ENCODE measurements at places on chromosomes 16 and 17.

DNA sequence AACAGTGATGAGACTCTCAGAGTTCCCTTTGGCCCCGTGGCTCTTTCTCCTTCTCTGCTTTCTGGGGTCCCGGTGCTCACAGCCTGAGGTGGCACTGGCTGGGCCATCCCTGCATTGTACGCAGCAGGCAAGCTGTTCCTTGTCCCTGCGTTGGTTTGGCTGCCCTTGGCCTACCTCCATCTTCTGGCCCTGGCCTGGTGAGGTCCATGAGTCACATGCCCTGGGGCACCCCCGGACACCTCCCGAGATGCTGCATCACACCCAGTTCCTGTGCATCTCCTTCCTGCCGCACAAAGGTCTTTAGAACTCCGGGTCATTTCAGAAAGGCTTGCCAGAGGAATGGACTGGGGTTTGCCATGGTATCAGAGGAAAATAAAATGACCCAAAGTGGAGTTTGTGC lies 9.5 kb downstream of the SULT1A2 start:
- DNase-seq, result no peak

DNA sequence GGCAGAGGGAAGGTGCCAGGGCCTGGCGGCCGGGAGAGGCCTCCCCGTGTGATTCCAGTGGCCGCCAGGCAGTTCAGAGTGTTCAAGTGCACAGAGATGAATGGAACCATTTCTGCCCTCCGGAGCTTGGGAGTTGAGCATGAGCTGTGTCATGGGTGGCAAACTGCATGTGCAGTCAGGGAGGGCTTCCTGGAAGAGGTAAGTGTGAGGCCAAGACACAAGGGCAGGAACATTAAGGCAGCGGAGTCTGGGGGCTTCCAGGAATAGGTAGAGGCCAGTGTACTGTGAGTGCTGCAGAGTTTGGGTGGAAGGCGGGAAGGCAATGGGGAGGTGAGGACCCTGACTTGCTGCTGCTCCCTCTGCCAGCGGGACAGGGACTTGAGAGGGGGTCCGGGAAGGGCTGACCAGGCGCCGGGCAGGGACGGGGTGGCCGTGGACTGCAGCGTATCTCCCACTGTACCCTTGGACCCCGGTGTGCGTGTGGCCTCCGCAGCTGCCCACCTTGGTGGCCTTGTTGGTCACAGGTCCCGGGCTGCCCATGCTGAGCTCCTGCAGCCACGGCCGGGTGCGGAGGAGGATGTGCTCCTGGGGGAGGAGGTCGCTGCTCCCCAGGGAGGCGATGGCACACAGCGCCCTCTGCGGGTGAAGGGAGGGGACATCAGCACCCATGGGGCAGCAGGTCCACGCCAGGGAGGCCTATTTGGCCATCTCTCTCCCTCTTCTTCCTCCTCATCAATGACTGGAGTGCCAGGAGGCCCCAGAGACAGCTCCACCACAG lies 7.5 kb upstream of the CEP131 start:
- no peak for DNase-seq

DNA sequence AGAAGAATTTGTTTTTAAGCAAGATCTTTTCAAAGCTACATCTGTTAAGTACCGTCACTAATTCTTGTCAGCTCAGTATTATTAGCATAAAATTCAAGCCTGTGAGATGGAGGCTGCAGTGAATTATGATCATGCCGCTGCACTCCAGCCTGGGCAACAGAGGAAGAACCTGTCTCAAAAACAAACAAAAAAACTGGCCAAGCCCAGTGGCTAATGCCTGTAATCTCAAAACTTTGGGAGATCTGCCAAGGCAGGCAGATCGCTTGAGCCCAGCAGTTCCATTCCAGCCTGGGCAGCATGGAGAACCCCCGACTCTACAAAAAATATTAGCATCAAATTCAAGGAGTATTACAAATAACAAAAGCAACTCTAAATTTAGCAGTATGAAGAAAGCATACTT lies 88.0 kb downstream of the STXBP4 start:
- no peak for DNase-seq

- peak; percentile 42 for DNase-seq
These were observed 1.0 kb downstream of the GDE1 start for GRCh38 chr16:19520861-19521331.

DNA sequence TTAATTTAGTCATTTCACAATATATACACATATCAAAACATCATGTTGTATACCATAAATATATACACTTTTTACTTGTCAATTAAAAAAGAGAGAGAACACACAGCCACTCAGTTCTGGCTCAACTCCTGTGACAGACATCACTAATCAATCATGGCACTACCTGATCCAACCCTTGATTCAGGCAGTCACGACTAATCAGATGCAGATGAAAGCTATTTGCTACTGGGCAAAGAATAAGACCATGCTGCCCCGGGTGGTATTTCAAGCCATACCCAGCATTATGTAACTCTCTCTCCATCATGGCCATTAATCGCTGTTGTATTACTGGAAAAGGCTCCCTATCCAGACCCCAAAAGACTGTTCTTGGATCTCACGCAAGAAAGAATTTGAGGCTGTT lies 345.7 kb downstream of the HAPSTR1 start:
- DNase-seq, result peak; percentile 5

DNA sequence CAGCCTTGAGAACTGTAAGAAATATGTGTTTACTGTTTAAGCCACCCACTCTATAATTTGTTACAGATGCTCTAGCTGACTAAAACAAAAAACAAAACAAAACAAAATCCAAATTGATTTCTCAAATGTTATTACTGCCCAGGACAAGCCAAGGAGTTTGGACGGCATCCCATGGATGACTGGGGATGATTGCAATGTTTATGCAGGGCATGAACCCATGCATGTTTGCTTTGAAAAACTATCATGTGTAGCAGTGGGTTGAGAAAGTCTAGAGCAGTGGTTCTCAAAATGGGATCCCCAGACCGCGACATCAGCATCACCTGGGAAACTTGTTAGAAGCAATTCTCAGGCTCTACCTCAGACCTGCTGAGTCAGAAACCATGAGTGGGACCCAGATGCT lies 223.2 kb upstream of the PSMD7 start:
- no peak for DNase-seq

DNA sequence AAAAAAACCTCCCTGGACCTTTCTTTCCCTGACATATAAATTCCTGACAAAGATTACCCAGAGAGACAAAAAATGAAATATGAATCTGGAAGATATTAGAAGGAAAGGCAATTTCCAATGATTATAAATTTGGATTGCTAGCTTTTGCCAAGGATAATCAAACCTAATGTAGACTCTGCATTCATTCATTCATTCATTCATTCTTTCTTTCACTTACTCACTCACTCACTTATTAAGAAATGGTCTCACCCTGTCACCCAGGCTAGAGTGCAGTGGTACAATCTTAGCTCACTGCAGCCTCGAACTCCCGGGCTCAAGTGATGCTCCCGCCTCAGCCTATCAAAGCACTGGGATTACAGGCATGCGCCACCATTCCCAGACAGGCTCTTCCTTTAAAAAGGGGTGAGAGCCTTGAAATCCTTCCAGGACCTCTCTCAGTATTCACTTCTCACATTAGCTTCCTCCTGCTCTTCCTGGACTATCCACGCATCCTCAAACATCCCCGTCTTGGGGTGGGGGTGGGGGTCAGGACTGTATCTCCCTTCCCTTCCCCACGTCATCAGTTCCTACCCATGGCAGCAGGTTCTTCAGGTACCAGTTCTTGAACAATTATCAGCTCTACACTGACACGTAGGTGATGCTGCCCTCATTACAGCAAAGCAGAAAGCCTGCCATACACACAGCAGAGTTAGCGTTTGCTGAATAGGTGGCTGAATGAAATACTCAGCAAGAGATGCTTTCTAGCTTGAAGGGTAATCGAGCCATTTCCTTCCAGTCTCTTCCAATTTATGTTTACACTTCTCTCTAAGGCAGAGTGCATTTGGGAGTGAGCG lies 19.8 kb downstream of the PRPSAP1 start:
- DNase-seq, result no peak

- DNase-seq, result no peak
These were observed 124.5 kb downstream of the PRKCB start for GRCh38 chr16:23960081-23960885.

DNA sequence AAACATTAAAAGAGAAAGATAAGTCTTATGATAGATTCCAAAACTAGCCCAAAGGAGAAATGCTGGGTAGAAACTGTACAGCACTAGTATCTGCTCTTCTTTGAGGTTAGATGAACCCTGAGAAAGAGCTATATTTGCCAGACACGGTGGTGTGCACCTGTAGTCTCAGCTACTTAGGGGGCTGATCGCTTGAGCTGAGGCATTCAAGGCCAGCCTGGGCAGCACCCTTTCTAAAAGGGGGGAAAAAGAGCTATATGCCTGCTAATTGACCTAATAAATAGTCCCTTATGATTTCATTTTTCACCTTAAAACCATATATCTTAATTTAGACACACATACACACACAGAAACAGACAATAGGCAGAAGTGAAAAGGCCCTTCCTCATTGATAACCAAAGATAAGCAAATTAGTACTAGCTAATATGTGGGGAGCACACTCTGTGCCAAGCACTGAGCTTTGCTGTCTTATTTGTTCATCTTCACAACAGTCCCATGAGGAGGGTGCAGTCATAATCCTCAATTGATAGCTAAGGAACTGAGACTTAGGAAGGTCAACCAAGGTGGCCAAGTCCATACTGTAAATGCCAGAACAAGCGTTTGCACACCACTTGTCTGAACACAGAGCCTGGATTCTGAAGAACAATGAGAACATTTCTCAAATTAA lies 56.6 kb upstream of the NLK start:
- no peak for DNase-seq

- DNase-seq, result no peak
These were observed 670 bp upstream of the CTF1 start for GRCh38 chr16:30895627-30896260.

DNA sequence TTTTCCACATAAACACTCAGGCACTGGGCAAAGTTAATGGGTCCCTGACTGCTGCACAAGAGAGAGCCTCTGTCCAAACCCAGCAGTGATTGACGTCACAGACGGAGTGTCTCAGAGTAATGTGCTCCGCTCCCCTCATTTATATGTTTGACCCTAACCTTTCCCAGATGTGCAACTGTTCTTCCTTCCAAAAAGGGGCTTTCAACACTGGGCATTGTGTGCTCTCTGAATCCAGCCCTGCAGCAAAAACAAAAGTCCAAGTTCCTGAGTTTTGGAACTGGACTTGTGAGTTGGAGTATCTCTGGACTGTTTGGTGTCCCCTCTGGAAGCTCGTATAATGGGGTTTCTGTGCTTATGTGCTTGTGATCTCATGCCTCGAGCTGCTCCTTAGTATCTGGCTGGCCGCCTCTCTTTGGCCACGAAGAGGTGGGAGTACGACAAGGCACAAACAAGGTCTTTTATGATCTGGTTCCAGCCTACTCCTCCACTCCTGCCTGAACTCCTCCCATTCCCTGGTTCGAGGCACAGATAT lies 76.4 kb upstream of the SMIM36 start:
- no peak for DNase-seq

DNA sequence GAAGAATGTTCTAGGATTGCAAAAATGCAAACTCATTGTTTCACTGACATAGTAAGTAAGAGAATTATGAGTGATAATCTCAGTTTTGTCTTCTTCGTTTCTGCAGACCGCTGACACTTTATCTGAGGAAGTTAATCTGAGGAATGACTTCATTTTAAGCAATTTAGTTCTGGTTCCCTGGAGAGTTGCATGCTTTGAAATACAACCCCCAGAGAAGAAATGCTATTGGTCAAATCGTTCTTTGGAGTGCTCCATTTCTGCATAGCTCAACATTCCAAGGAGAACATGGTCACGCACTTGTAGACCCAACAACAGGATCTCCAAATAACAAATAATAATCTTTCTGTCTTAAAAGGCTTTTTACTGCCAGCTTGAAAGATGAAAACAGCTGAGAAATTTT lies 427.1 kb downstream of the GRIN2A start:
- no peak for DNase-seq

GRCh38 chr17:42438600-42439567 lies 15.8 kb upstream of the CAVIN1 start:
- DNase-seq, result peak; percentile 58

DNA sequence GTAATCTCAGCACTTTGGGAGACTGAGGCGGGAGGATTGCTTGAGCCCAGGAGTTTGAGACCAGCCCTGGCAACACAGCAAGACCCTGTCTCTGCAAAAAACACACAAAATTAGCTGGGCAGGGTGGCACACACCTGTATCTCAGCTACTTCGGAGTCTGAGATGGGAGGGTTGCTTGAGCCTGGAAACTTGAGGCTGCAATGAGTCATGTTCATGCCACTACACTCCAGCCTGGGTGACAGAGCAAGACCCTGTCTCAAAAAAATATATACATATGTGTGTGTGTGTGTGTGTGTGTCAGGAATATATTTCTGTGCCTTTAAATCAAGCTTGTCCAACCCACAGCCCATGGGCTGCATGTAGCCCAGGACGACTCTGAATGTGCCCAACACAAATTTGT lies 55.2 kb downstream of the CRISPLD2 start:
- no peak for DNase-seq

- DNase-seq, result peak; percentile 43
These were observed 71.6 kb downstream of the MYO1D start for GRCh38 chr17:32805029-32805976.

- no peak for DNase-seq
These were observed 64.9 kb downstream of the PLD6 start for GRCh38 chr17:17141279-17141678.

- no peak for DNase-seq
These were observed 14.4 kb downstream of the ASPSCR1 start for GRCh38 chr17:81991684-81992305.

- peak; percentile 89 for DNase-seq
These were observed 49.7 kb downstream of the TUBD1 start for GRCh38 chr17:59842901-59843652.

- no peak for DNase-seq
These were observed 6.7 kb upstream of the RPL27 start for GRCh38 chr17:42991471-42991870.

DNA sequence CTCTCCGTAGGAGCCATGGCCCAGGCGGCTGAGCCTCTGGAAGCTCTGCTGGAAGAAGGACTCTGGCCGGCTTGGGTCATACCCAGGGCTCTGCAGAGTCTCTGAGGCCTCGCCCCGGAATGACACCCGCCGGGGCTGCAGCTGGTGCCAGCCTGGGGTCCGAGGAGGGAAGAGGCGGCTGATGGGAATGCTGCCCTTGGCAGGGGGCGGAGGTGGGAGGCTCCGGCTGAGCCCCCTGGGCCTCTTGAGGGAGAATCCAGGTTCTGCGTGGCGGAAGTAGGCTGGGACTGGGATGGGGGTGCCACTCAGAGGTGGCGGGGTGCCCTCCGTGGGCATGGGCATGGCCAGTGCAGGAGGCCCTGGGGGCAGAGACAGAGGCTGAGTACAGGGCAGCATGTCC lies 3.6 kb downstream of the PKMYT1 start:
- no peak for DNase-seq
